Endodermal cell (in vitro differentiated cells): ENCODE measurements at places on chromosomes 1 and 21. TPM values are rescaled to one million over a fixed set of nuclear protein-coding genes. Genes with fewer than 3 reads are reported as not detected.
A peak's percentile ranks its signal among the peaks of the same experiment; 100 is the strongest.

DNA sequence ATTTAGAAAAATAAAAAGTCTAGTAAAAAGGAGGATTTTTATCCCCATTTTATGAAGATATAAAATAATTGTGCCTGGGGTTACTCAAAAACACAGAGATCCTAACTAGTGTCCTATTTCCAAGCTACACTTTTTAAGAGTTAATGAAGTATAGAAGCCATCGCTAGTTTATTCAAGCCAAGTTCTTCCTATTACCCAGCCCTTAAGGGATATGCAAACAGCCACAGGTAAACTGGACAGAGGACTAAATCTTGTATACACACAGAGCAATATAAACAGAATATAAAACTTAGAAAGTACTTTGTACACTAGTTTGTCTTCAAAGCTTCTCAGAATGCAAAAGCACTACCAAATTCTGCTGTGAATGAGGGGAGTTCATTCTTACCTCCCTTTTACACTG is 111.1 kb downstream of the RERE start:
- H3K27me3 ChIP-seq = no peaks in the 10 kb centered on the region
- peaks cover 19% of the 10 kb centered on the region for H3K4me1 ChIP-seq
- DNase-seq = no peak
- H3K27ac ChIP-seq = peak overlapping the region; percentile 90
- no peak overlapping the region for H3K4me3 ChIP-seq
- no peaks in the 10 kb centered on the region for H3K36me3 ChIP-seq

GRCh38 chr1:72915581-72915980 is 633.2 kb upstream of the NEGR1 start:
- peaks cover 7% of the 10 kb centered on the region for H3K4me1 ChIP-seq
- no peaks in the 10 kb centered on the region for H3K27me3 ChIP-seq
- peak; percentile 72 for DNase-seq
- no peaks in the 10 kb centered on the region for H3K36me3 ChIP-seq

DNA sequence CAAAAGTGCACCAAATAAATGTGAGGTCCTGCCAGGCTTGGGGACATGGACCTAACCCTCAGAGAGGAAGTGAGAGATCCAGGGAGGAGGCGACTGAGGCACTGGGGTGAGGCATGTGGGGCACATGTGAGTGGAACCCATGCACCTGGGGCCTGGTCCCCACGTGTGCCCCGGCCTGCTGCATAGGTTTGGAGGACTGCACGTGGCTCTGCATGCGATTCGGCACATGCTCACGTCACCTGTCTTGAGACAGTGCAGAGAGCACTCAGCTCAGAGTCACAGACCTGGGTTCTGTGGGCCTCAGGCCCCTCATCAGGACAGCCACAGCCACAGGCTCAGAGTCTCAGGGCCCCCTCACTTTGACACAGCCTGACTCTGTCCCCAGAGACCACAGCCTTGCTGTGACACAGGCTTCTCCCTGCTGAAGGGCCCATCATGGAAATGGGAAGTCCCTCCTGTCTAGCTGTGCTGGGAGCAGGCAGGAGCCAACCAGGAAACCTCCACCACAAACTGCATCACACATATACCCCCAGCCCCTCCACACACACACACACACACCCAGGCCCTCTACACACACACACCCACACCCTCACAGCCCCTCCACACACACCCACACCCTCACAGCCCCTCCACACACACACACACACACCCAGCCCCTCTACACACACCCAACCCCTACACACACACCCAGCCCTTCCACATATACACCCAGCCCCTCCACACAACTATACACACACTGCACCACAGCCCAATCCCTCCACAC is 48.2 kb downstream of the SLC9A1 start:
- H3K4me1 ChIP-seq = no peaks in the 10 kb centered on the region
- H3K27ac ChIP-seq = no peak overlapping the region
- H3K36me3 ChIP-seq = no peaks in the 10 kb centered on the region
- H3K4me3 ChIP-seq = no peak overlapping the region
- no peak for DNase-seq

DNA sequence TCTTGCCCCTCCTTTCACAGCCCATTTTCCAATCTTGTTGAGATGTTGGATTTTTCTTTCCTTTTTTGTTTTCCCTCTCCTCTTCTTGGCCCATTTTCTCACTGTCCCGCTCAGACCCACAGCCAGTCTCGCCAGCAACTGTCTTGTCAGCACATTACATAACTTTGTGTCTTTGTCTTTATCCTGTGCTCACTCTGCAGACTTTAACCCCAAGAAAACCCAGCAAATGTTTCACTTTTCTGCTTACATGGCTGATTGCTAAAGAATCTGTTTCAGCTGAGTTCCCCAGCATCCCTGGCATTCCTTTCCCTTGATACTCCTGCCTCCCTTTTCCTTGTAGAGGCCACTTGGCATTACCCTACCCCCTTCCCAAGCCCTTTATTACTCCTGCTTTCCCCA is 74.6 kb downstream of the ZNF648 start:
- no peak for DNase-seq
- H3K4me3 ChIP-seq = no peak overlapping the region

DNA sequence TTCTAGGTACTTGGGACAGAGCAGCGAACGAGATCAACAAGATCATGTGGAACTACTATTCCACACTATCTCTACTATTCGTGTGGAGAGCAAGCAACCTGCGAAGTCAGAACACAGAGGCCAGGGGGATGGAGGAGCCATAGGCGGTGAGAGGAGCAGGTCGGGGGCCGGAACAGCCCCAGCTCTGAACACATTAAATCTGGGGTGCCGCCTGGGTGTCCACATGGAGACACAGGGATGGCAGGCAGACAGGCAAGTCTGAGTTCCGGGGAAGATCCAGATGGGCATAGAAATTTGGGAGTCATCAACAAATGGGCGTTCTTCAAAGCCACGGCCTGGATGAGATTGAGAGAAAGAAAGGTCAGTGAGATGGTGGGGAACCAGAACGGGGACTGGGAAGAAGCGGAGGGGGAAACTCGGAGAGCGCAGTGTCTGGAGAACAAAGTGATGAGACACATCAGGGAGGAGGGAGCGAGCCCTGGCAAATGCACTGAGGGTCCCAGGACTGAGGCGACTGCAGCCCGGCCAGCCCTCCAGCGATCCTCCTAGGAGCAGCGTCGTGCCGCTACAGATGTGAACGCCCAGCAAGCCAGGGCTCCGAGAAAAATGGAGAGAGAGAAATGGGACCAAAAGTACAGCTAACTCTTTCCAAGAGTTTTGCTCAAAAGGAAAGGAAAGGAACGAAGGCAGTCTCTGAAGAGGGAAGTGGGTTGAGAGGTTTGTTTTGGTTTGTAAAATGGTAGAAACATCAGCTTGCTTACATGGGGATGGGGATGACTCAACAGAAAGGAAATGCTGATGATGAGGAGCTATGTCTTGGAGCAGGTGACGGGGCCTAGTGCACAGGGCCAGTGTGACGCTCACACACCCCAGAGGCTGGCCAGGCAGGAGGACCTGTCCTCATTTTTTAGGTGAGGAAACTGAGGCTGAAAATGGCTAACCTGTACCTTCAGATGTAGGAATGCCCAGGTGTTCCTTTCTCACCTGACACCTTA is 84.5 kb downstream of the GLIS1 start:
- H3K4me1 ChIP-seq = no peaks in the 10 kb centered on the region
- H3K27me3 ChIP-seq = no peaks in the 10 kb centered on the region
- no peaks in the 10 kb centered on the region for H3K36me3 ChIP-seq
- no peak overlapping the region for H3K4me3 ChIP-seq

DNA sequence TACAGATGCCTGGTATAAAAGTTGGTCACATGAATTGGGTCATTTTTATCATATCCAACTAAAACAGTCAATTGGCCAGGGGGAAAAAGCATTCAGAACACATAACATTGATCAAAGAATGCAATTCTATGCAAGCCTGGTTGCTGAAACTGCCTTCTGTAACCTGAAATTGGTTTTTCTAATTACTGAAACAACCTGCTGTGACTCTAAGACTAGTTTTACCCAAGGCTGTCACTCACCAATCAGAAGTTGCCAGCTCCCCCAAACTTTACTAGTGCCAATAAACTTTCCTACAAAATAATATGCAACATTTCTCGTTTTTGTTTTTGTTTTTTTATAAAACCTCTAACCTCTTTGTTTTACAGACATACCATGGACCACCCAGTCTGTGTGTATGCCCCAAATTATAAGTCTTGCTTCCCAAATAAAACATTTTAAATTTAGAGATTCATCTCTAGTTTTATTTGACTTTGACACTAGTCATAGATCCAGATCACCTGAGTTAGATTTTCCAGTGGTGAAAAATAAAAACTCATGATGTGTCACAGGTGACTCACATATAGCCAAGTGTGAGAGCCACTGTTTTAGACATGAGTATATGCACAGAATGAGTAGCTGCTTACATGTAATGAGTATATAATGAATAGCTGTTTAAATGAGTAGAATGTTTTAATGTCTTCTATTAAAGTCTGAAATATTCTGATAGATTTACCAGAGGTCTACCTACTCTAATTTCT is 64.2 kb upstream of the CR2 start:
- H3K4me3 ChIP-seq = no peak overlapping the region
- no peaks in the 10 kb centered on the region for H3K36me3 ChIP-seq
- no peak for DNase-seq
- H3K27me3 ChIP-seq = no peaks in the 10 kb centered on the region
- H3K4me1 ChIP-seq = no peaks in the 10 kb centered on the region

- H3K4me1 ChIP-seq = no peaks in the 10 kb centered on the region
- H3K27me3 ChIP-seq = no peaks in the 10 kb centered on the region
- H3K27ac ChIP-seq = no peak overlapping the region
- no peak overlapping the region for H3K4me3 ChIP-seq
- no peaks in the 10 kb centered on the region for H3K36me3 ChIP-seq
Measured at GRCh38 chr1:167538657-167539056, 14.9 kb downstream of the CREG1 start.

DNA sequence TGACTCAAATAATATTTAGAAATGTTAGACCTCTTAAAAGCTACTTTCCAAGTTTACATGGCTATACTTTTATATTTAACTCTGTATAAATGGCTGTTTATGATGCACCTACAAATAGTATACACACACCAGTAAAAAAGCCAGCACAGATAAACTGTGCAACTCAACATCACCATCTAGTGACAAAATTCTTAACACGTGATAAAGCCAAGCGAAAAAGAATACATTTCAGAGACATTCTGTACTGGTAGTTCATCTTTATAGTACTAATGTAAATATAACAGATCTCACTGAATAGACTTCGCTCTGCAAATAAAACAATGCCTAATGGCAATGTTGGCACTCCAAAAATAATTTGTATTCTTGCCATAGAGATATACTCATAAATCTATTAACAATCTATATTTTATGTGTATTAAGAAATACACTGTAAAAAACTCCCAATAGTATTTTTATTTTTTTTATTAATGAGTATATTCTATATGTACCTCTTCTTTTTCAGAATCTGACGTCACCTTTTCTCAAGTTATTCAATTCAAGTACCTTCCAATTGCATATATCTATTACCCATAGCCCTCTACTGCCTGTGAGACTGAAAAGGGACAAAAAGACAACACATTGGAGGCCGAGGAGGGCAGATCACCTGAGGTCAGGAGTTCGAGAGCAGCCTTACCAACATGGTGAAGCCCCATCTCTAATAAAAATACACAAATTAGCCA is 100.2 kb downstream of the DPYD start:
- no peaks in the 10 kb centered on the region for H3K4me1 ChIP-seq
- H3K27me3 ChIP-seq = no peaks in the 10 kb centered on the region
- DNase-seq = no peak
- no peak overlapping the region for H3K27ac ChIP-seq
- no peak overlapping the region for H3K4me3 ChIP-seq

GRCh38 chr1:160717306-160717705 is 5.7 kb upstream of the CD48 start:
- H3K4me3 ChIP-seq = no peak overlapping the region
- no peaks in the 10 kb centered on the region for H3K27me3 ChIP-seq
- no peak for DNase-seq
- no peaks in the 10 kb centered on the region for H3K36me3 ChIP-seq

The SMG5 gene
- total RNA-seq = 101 and 103 TPM in 2 replicates

The TSTD1 gene
- 56.6 and 59.1 TPM in 2 replicates for total RNA-seq
